ENCODE measurements at places on chromosomes 2 and 18.

DNA sequence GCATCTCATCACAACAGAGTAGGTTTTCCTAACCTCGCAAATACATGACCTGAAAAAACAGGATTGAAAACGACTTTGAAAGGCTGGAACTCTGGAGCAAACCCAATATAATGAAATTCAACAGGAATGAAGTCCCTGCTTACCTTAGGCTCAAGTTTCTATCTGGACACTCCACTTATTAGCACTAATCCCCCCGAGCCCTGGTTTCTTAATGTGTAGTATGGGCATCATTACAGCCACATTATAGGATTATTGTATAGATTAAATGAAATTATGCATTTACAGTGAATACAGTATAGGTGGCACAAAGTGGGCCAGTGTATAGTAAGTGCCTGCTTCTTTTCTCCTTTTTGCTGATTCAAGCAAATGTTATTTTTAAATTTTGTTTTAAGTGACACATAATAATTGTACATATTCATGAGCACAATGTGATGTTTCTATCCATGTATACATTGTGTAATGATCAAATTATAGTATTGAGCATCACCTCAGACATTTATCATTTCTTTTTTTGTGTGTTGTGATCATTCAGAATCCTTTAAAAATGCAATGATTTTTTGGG lies 114.7 kb upstream of the THOC1 start:
- DNase-seq = no peak

- no peak for DNase-seq
Observed at GRCh38 chr2:127707890-127708648, 6.8 kb downstream of the SFT2D3 start.

GRCh38 chr2:231280846-231281245 lies 82.4 kb downstream of the ARMC9 start:
- DNase-seq = no peak

GRCh38 chr2:189548666-189549448 lies 31.7 kb downstream of the SLC40A1 start:
- no peak for DNase-seq

- DNase-seq = no peak
Observed at GRCh38 chr2:234292205-234292961, 204.5 kb downstream of the ARL4C start.

DNA sequence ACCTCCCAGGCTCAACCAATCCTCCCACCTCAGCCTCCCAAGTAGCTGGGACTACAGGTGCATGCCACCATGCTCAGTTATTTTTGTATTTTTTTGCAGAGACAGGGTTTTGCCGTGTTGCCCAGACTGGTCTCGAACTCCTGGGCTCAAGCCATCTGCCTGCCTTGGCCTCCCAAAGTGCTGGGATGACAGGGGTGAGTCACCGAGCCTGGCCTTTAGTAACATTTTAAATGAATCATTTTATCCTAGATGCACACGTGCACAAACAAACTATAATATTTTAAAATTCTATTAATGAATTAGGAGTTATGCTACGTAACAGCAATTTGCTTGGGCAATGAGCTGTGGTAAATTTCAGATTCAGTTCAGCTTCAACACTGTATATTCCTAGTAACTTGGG lies 862.5 kb upstream of the ID2 start:
- DNase-seq = no peak

GRCh38 chr18:12034241-12035100 lies 53.2 kb downstream of the IMPA2 start:
- no peak for DNase-seq

DNA sequence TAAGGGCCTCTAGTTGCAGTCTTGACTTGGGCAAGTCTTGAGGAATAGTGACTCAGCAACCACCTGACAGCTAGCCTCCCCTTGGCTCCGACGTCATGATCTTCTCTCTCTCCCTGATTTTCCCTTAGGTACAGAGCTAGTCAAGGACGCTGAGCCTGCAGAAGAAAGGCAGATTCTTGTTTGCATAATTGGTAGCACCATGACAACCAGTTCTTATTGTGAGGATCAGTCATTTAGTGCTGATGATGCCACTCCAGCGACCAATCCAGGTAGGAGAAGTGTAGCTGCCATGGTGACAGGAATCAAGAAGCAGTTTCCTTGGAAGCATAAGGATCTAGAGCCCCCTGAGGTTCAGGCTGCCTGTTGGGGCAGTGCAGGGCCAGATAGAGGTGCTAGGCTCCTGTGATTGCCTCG lies 2.8 kb upstream of the RESP18 start:
- no peak for DNase-seq

Data from fibroblast of skin of left quadriceps (primary cell).